Stimulated activated CD4-positive, alpha-beta T cell treated with anti-CD3 and anti-CD28 coated beads, Interleukin-4, amount 100 ng/mL, for 4 hours (primary cell): ENCODE measurements at places on chromosomes 5 and 9.

- DNase-seq = no peak
Measured at GRCh38 chr5:80688648-80689420, 34.1 kb upstream of the DHFR start.

- no peak for DNase-seq
Measured at GRCh38 chr5:178386336-178386931, 153.8 kb upstream of the PHYKPL start.

DNA sequence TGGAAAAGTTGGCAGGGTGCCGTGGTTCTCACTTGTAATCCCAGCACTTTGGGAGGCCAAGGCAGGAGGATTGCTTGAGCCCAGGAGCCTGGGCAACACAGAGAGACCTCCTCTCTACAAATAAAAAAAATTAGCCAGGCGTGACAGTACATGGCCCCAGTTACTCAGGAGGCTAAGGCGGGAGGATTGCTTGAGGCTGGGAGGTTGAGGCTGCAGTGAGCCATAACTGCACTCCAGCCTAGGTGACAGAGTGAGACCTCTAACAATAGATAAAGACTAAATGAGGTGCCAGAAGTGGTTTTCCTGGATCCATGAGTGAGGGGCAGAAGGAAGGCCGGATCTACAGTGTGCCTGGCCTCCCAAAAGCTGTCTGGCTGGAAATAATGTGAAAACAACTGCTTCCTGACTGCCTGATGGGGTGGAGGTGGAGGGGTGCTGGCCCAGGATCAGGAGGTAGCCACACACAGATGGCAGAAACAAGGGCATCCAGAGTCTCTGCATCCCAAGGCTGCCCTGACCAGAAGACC, 4.1 kb downstream of the SHB start:
- DNase-seq = no peak

DNA sequence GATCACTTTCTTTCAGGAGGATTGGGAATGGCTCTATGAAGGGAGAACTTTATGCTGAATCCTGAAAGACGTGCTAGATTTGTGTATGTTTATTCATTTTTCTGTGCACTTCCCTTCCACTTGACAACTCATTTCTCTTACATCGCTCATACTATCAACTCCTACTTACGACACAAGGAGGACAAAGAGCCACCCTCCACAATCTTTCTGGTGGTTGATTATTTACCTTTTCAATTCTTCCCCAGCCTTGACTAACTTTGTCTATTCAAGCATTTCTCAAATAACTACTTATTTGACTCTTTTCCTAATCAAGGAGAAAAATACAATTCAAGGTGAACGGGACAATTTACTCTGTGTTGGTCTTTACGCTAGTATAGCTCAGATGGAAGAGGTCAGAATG, 622.1 kb downstream of the TLR4 start:
- no peak for DNase-seq

- no peak for DNase-seq
Measured at GRCh38 chr5:80468131-80468530, 19.8 kb upstream of the FAM151B start.

DNA sequence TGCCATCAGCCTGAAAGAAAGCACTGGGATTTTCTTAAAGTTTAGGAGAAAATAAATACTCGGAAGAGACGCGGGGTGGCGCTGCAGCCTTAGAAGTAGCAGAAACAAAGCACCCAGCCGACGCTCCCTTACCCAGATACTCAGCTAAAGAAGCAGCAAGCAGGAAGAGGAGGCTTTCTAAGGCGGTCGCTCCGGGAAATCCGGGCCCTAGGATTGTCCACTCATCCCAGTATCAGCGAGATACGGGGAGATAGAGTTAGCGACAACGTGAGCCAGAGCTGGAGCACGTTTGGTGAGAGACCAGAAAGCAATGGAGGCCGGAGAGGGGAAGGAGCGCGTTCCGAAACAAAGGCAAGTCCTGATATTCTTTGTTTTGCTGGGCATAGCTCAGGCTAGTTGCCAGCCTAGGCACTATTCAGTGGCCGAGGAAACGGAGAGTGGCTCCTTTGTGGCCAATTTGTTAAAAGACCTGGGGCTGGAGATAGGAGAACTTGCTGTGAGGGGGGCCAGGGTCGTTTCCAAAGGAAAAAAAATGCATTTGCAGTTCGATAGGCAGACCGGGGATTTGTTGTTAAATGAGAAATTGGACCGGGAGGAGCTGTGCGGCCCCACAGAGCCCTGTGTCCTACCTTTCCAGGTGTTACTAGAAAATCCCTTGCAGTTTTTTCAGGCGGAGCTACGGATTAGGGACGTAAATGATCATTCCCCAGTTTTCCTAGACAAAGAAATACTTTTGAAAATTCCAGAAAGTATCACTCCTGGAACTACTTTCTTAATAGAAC, at the start of gene PCDHB2:
TSS of gene PCDHB2 (plus strand) at position 135 of the 782 bp plus-strand sequence. CDS start at position 311, 176 bp downstream.
- no peak for DNase-seq

- DNase-seq = no peak
Measured at GRCh38 chr5:129912601-129913255, 8.5 kb downstream of the CHSY3 start.

GRCh38 chr5:62720031-62720441, 141.4 kb downstream of the LRRC70 start:
- DNase-seq = no peak

- DNase-seq = no peak
Measured at GRCh38 chr9:81656004-81656403, 33.3 kb downstream of the TLE1 start.

DNA sequence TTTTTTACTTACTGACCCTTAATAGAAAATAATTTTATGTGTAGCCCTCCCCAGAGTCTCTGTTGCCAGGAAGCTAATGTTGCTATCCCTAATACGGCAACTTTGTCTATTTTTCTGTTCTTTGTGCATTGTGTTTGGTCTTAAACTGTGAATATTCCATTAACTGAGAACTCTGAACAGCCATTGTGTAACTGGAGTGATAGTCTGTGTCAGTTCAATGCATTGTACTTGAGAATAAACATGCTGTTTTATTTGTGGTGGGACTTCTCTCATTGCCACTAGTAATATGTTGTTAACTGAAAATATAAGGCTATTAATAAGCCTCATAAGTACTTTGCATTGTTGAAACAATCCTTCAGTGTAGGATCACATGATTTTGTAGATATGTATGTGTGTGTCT, 278.3 kb upstream of the DMRT1 start:
- DNase-seq = no peak

DNA sequence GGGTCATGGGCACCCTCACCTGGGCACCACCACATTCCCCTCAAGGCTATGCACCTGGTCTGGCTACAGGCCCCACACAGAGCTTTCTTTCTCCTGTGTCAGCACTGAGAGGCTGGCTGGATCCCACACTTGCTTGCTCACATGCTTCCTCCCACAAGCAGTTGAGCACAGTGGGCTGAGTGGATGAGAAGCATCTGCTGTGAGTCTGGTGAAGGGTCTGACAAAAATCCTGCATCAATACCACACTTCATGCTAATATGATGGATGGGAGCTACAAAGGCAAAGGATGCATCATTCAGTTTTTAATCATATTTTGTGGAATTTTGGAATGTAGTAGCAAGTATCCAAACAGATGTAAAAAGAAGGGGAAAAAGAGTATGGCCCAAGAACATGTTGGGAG, 830.8 kb upstream of the PTPRD start:
- no peak for DNase-seq

- no peak for DNase-seq
Measured at GRCh38 chr9:132166599-132166998, 4.7 kb downstream of the NTNG2 start.

- no peak for DNase-seq
Measured at GRCh38 chr9:37392272-37392671, 30.2 kb upstream of the GRHPR start.

DNA sequence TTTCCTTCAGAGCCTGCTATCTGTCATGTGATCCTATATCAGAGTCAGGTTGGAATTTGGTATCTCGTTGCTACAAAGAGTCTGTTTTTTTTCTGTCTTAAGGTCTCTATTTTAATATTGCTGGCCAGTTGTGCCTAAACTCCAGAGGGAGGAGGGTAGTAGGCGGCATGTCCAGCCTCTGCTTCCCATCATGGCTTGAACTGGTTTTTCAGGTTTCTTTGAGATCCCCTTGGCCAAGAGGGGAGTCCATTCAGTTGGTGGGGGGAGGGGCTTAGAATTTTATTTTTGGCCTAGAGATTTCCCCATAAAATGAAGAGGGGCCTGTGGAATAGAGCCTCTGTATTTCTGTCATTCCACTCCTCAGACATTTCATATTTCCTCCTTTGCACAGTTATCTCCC, 15.4 kb upstream of the ZNF354C start:
- no peak for DNase-seq

- no peak for DNase-seq
Measured at GRCh38 chr5:160271396-160271795, 41.0 kb downstream of the CCNJL start.

- DNase-seq = no peak
Measured at GRCh38 chr9:3863686-3864085, 337.9 kb upstream of the RFX3 start.

DNA sequence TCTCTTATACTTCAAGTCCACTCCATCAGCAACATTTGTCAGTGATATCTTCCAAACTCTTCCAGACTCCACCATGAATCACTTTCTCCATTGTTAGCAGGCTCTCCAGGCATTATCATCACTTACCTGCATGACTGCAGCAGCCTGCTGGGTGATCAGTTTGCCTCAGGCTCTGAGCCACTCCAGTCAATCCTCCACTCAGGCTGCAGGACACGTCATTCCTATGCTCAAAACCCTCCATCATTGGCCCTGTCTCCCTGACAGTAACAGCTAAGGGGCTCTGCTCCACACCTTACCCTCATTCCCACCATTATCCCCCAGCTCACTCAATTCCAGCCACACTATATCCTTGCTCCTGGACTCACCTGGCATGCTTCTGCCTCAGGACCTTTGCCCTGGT, 10.7 kb downstream of the DIRAS2 start:
- no peak for DNase-seq

DNA sequence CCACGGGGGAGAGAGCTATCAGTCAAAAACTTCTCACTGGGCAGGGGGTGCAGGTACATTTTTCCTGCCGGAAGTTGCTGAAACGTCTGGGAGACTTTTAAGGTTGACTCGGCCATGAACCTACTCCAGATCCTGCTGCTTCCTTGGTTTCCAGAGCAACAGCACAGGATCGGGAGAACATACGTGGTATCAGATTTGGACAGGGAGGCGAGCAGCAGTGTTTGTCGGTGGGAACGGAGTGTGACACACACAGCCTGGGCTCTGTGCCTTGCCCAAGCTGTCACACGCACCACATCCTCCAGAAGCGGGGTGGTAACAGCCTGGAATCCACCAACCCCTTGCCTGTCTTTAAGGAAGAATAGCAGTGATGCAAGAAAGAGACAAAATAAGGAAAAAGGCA, 276.5 kb downstream of the SLIT3 start:
- no peak for DNase-seq

DNA sequence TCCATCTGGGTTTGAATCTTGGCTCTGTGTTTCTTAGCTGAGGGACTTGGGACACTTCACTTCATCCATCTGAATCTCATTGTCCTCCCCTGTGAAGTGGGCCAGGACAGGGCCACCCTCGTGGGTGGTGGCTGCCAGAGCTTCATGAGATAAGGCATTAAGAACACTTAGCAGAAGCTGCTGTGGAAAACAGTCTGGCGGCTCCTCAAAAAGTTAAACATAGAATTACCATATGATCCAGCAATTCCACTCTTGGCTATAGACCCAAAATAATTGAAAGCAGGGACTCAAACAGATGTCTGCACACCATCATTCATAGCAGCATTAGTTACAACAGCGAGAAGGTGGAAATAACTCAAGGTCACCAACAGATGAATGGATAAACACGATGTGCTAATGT, 42.4 kb upstream of the GGTA1 start:
- no peak for DNase-seq

DNA sequence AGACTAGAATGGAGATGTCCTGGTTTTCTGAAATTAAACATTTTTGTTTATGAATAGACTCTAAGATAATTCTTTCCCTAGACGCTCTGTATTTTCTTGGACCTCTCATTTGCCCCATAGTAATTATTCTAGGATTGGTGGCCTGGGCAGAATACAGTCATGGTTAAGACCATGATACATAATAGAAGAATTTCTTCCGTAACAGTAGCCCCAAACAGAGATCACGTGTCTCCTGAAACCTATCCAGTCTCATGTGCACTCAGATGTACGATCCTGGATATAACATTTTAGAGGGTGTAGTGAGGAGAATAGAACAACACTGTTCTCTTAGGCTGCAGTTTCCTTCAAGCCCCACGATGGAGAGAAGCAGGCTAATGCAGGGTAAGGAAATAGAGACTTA, 22.3 kb downstream of the PCDHAC2 start:
- no peak for DNase-seq

- no peak for DNase-seq
Measured at GRCh38 chr5:10289353-10289752, 18.3 kb downstream of the CMBL start.

DNA sequence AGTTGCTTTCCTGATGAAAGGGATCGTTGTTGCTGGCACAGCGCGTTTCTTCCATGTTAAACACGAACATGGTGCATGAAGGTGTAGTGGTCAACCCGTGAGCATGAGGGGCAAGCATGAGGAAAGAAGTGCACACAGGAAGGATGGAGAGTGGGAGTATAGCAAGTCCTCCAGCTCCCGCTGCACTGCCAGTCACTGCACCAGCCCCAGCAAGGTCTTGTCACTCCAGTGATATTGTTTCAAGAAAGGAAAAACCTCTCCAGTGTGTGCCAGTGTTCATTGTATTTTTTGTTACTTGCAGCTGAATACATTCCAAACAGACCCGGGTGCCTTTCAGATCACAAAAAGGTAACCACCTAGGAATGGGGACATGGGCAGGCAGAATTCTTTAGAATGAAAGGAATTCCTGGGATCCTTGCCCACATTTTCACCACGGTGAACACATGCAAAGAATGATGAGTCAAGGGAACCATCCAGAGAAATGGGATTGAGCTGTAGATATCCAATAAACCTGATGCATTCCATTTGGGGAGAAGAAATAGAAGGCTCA, 186.3 kb downstream of the AOPEP start:
- no peak for DNase-seq

GRCh38 chr5:97888439-97888838, 705.4 kb upstream of the RIOK2 start:
- DNase-seq = no peak

DNA sequence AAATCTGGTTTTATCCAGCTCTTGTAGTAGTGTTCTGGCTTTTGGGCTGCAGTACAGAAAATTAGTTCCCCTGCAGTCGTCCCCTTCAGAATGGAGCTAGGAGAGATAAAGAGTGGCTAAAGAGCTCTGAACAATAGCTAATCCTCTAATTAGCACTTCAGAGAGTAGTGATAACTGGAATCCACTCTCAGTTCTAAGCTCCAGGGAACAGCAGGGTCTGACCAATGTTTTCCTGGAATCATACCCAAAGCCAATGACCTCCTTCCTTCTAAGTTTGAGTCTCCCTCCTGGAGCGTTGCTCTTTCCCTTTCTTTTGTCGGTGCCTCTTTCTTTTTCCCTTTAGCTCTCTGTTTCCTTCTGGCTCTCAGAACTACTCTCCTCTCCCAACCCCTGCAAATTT, 47.4 kb downstream of the MFAP3 start:
- DNase-seq = no peak
